Ascending aorta (tissue), 2 donors: ENCODE measurements at places on chromosomes 12 and 14. TPM values are rescaled to one million over a fixed set of nuclear protein-coding genes. Genes with fewer than 3 reads are reported as not detected.
A peak's percentile ranks its signal among the peaks of the same experiment; 100 is the strongest.

MLH3 gene
- total RNA-seq: 23.9 TPM

DNA sequence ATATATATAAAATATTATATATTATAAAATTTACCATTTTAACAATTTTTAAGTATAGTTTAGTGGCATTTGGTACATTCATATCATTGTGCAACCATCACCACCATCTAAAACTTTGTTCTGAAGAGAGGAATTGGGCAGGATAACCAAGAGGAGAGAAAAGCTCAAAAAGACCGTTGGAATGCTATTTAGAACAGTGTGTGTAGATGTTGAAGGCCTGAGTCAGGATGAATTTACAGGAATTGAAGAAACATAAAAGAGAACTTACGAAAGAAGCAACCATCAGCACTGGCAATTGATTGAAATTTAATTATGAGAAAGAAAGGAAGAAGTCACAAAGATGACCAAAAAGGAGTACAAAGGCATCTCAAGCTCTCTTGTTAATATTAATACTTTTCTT, 196.9 kb upstream of the PWP1 start:
- no peak overlapping the region for H3K4me3 ChIP-seq
- DNase-seq: no peak
- no peaks in the 10 kb centered on the region for H3K4me1 ChIP-seq
- no peaks in the 10 kb centered on the region for H3K27me3 ChIP-seq
- no peak overlapping the region for H3K27ac ChIP-seq

MMP19 gene
- total RNA-seq: 37.5 TPM

GRCh38 chr12:121438905-121439304, 39.0 kb downstream of the RNF34 start:
- H3K4me3 ChIP-seq: no peak overlapping the region
- H3K27me3 ChIP-seq: no peaks in the 10 kb centered on the region
- H3K36me3 ChIP-seq: peaks cover 38% of the 10 kb centered on the region
- no peaks in the 10 kb centered on the region for H3K4me1 ChIP-seq

DNA sequence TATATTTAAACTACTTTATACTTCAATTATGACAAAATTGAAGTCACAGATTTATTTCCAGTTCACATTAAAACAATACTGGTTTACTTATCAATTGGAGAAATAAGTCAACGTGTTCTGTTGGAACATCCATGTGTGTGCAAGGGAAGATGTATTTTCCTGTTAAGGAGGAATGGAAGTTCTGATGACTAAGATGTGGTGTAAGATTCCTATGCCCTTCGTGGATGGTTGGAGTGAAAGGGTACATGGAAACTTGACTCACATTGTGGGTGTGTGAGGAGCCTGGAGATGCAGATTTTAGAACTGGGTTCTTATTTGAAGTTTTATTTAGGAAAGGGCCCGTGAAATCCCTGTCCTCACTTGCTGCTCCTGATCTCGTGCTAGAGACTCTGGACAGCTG, 95.3 kb downstream of the CATSPERB start:
- H3K27me3 ChIP-seq: no peaks in the 10 kb centered on the region
- H3K36me3 ChIP-seq: no peaks in the 10 kb centered on the region
- H3K4me1 ChIP-seq: no peaks in the 10 kb centered on the region
- no peak overlapping the region for H3K4me3 ChIP-seq
- DNase-seq: no peak

DNA sequence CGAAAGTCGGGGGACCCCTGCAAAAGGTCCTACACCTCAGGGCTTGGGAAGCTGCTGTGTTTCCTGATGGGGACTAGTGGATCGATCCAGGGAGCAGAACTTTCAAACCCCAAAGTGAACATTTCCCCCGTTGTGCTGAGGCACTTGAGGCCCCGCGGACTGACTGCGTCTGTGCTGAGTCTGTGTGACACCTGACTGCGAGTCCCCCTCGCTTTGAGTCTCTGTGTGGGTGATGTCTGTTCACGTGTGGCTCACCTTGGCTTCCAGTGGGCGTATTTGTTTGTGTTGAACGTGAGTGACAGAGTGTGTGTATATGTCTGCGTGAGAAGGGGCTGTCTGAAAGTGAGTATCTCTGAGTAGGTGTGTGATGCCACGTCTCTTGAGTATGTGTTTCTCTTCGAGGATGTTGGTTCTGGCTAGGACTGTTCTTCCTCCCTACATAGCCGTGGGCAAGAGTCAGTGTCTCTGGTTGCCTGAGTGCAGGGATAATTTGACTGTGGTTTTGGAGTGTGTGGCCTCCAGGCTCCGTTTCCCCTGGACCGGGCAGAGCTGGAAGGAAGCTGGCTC, 1.3 kb downstream of the TEAD4 start:
- H3K27ac ChIP-seq: peak overlapping the region; percentile 93
- H3K4me3 ChIP-seq: peak overlapping the region; percentile 71
- no peak for DNase-seq
- H3K4me1 ChIP-seq: peaks cover 16% of the 10 kb centered on the region
- no peaks in the 10 kb centered on the region for H3K36me3 ChIP-seq
